ENCODE measurements at places on chromosomes 4 and X.

GRCh38 chr4:20356565-20356964 is 104.9 kb downstream of the SLIT2 start:
- DNase-seq, result peak; percentile 13

DNA sequence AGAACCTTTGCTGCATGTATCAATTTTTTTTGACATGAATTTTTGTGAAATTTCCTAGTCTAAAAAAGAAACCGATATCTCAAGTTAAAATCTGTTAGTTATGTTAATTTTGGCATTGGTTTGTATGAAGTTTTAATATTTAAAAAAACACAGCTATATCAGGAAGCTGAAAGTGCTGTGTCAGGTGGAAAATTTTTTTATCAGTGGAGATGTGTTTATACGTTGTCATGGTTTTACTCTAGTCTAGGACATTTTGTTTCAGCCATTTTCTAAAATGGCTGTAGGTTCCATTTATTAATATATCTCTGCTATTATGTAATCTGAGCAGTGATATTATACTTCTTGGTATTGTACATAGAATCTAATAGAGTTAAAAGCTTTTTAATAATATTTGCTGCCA is 34.2 kb downstream of the OCRL start:
- no peak for DNase-seq

DNA sequence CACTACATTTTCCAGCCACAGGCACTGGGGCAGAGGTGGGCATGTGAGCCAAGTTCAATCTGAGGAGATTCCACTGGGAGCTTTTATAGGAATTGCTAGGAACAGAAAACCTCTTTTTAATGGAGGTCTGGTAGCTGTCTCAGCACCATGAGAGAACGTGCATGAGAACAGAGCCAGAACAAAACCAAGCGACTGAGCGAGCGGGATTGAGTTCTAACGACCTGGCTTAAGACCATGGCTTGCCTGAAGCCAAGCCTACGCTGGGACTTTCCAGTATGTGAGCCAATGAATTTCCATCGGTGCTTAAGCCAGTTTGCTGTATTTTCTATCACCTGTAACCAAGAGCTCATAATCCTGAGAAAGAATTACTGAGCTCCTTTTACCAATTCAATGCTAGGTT is 183.7 kb downstream of the NR3C2 start:
- no peak for DNase-seq

- no peak for DNase-seq
These were observed 54.9 kb downstream of the COL4A5 start for GRCh38 chrX:108494406-108495090.

- no peak for DNase-seq
These were observed 562.0 kb downstream of the SMARCA1 start for GRCh38 chrX:128961290-128961689.

Measured in G401 (cell line).